Retinal pigment epithelial cell (primary cell): ENCODE measurements at places on chromosomes 11 and 22.

DNA sequence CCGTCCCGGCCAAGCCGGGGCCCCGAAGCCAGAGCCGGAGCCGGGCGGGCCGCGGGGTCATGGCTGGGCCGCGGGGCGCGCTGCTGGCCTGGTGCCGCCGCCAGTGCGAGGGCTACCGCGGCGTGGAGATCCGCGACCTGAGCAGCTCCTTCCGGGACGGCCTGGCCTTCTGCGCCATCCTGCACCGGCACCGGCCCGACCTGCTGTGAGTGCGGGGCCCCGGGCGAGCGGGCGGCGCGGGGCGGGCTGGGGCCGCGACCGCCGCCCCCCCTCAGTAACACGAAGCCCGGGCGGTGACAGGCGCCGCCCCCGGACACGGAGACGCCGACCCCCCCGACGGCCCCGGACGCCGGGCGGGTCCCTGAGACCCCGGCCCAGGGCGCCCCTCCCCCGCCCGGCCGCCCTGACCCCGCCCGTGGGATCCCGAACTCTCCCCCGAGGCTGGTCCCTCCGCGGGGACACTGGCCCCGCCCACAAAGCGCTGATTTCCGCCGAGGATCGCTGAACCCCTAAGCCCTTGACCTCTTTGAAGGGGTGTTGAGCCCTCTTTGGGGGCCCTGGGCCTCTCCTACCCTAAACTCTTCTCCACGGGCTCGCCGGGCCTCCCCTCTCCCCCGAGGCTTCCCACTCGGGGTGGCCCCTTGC lies 389 bp downstream of the MICALL1 start:
- no peak for DNase-seq

DNA sequence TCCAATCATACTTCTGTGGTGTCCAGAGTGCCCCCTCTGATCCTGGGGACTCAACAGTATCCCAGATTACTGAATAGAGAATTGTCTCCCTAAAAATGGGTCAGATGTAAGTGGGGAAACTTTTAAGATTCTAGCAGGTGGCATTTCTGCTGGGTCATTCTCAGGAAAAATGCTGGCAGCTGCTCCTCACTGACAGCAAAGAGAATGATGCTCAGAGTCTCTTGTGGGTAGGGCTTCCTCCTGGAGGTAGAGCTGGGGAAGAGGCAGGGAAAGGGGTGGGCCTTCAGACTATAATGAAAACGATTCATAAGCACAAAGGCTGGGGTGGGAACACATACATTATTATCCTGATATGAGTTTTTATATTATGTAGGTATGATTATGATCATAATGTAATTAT lies 647.2 kb downstream of the NELL1 start:
- no peak for DNase-seq

- DNase-seq, result peak; percentile 12
Observed at GRCh38 chr11:6505577-6506240, 8.6 kb downstream of the DNHD1 start.

- DNase-seq, result no peak
Observed at GRCh38 chr11:46114961-46115360, 6.3 kb downstream of the PHF21A start.

DNA sequence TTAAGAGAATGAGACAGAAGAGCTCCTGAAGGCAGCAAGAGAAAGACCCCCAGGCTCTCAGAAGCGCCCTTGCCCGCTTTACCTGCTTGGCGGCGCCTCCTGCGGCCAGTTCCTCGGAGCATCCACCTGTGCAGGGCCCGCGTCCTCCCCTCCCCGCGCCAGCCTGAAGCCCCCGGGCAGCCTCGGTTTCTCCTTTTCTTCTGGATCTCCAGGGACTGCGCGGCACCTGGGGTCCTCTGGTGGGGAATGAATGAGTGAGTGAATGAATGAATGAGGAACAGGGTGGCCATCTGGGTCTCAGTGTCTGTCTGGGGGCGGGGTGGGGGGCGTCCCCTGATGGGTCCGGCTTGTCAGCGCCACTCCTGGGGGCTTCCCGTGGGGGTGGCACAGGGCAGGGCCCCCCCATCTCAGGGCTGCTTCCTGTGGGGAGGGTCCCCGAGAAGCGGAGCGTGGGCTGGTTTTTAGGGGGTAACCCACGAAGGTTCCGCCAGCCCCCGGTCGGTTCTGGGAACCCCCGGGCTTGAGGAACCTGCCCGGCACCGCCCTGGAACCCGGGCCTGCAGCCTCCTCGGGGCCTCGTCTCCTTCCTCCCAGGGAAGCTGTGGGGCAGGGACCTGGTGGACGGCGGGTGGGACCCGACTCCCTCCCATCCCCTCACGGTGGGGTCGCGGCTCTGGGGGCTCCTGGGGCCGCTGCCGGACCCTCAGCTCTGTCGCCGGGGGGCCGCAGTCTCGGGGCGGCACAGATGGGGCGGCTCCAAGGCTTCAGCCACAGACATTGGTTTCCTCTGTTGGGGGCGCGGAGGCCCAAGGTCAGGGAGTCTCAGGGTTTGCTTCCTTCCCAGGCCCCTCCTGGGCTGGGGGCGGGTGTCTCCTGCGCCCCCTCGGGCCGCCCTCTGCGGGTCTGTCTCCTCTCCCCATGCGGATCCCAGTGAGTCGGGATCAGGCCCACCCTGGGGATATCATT lies 8.3 kb upstream of the KRTAP5-7 start:
- DNase-seq, result no peak

GRCh38 chr11:130451231-130452019 lies 3.0 kb downstream of the ADAMTS15 start:
- DNase-seq, result no peak
